ENCODE measurements at places on chromosomes 2 and 18.

GRCh38 chr2:96073170-96073775 is 38.6 kb upstream of the GPAT2 start:
- no peak for DNase-seq

- DNase-seq: no peak
Observed at GRCh38 chr2:27118525-27119329, at the start of gene CGREF1. CGREF1 (minus strand) TSS chr2:27119128; CDS start chr2:27104366, 14,762 bp downstream.

- no peak for DNase-seq
Observed at GRCh38 chr18:39781565-39781964, 2173.5 kb upstream of the PIK3C3 start.

GRCh38 chr2:82257796-82258555 is 1953.4 kb upstream of the LRRTM1 start:
- DNase-seq: no peak

- DNase-seq: no peak
Observed at GRCh38 chr18:37246779-37247340, 318.7 kb downstream of the CELF4 start.

Data from fibroblast of the conjunctiva (primary cell).